Testis (tissue), 5 donors: ENCODE measurements at places on chromosomes 12 and 14. TPM values are rescaled to one million over a fixed set of nuclear protein-coding genes. Genes with fewer than 3 reads are reported as not detected.

The AGAP2 gene
- 2.7 TPM for total RNA-seq

The INHBE gene
- 0.25 TPM for total RNA-seq

The TTC6 gene
- 11.2 TPM for total RNA-seq

The KCNA5 gene
- total RNA-seq: 0.25 TPM

The DLK1 gene
- 109 TPM for total RNA-seq

The PAPLN gene
- total RNA-seq: 33.4 TPM

The SCN8A gene
- 11.0 TPM for total RNA-seq
